CD4-positive, alpha-beta T cell treated with Interleukin-1 beta for 1 hour (primary cell): ENCODE measurements at places on chromosomes 13 and 19.

GRCh38 chr19:34994286-34994642 is 5.9 kb upstream of the GRAMD1A start:
- DNase-seq, result no peak

DNA sequence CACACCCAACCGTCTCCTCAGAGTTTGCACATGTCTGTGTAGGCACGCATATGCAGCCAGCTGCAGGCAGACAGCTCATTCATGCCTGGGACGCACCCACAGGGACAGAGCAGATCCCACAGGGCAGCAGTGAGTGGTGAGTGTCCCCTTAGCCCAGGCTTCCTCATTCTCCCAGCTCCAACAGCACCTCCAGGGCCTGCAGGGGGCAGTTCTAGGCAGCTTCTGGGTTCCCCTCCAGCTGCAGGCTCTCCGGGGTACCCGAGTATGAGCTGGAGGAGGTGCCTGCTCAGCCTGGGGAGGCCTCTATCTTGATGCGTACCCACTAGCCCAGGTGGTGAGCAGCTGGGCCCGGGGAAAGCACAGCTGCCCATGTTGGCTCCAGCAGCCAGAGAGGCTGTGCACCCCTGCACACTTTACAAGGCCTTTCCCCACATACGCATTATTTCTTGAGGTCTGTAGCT is 1.3 kb upstream of the SHANK1 start:
- no peak for DNase-seq

GRCh38 chr19:46337487-46337886 is 9.4 kb upstream of the PPP5C start:
- DNase-seq, result no peak

GRCh38 chr13:22432690-22433089 is 748.1 kb upstream of the SGCG start:
- DNase-seq, result no peak

GRCh38 chr13:39963612-39964011 is 308.1 kb downstream of the COG6 start:
- no peak for DNase-seq

DNA sequence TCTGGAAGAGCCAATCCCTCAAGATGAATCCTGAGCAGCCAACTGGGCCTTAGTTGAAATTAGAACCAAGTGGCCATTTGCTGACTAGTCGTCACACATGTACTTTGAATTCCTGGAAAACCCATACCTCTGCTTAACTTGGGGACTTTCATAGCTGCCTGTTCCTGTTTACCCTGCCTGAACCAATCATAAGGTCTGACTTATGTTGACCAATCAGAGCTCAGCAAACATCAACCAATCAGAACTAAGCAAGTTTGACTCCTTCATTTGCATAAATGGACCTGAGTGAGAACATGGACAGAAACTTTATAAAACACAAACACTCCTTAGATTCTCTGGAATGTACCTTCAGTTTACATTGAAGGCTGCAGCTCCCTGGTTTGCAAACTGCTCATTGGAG is 50.8 kb downstream of the LATS2 start:
- DNase-seq, result no peak

GRCh38 chr13:44667943-44668342 is 91.8 kb upstream of the TSC22D1 start:
- DNase-seq, result no peak

GRCh38 chr13:42924344-42924743 is 67.7 kb downstream of the EPSTI1 start:
- no peak for DNase-seq

DNA sequence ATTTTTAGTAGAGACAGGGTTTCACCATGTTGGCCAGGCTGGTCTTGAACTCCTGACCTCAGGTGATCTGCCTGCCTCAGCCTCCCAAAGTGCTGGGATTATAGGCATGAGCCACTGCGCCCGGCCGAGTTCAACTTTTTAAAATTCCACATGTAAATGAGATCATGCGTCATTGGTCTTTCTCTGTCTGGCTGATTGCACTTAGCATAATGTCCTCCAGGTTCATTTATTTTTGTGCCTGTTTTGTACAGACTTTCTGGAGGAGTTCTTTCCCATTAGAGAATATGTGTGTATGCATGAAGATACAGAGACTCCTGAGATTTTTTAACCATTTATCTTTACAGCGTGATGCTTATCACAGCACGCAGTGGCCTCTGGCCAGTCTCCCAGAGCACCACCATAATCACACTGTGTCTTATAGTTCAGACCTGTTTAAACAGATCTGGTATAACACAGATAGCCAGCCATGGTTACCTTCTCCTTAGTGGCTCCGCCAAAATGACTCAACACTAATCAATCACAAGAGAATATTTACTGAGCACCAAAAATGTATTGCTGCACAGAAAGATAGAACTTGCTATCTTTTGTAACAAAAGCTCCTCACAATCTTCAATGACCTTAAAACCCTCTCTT is 11.4 kb upstream of the STARD13 start:
- DNase-seq, result no peak

GRCh38 chr19:8305798-8306197 is 2.4 kb downstream of the CD320 start:
- DNase-seq, result no peak

- DNase-seq, result no peak
Measured at GRCh38 chr19:32580353-32580900, 563 bp upstream of the PDCD5 start.

DNA sequence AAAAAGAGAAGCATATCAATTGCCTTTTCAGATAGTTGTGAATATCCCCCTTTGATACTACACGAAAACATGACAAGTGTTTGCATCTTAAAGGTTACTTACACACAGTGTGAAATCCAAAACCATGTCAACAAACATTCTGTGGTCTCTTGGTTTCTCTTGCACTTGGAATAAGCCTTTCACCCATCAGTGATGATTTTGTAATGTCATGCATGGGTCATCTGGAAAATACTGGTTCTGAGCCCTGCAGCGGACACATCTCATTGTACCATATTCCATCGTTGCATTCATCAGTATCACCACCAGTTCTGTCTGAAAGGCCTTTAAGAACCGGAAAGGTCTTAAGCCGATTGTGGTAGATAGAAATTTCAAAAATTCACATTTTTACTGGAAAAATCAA is 65.4 kb upstream of the SOX1 start:
- DNase-seq, result no peak

DNA sequence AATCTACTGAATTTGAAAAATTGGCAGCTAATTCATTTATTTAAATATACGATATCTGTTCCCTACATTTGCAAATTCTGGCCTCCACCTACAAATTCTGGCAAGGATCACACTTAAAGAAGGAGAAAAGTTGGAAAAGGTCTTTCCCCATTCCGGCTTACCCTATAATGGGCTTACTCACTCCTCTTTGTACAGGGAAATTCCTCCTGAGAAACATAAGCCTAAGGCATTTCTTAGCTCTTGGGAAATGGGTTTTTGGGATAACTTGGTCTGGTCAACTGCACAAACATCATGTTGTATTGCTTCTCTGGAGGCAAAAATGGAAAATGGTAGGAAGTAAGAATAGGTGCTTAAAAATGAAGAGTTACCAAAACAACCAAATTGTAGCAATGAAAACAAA is 25.5 kb downstream of the KCTD12 start:
- no peak for DNase-seq

GRCh38 chr13:113089693-113090414 is 15.7 kb upstream of the F7 start:
- no peak for DNase-seq

DNA sequence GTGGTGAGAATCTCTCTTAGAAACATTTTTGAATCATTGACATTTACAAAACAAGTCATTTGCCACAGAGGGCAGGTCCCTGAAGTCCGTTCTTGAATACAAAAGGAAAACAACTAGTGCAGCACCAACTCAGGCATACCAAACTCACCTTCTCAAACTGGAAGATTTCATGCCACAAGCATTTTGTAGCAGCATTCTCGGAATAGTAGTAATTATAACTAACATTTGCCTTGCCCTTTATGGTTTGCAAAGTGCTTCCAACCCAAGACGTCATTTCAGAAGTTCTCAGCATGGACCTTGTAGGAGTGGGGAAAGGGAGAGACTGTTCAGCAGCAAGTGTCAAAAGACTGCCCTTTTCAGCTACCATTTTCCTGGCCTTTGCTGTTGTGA is 344.6 kb downstream of the RFC3 start:
- no peak for DNase-seq

GRCh38 chr13:43364210-43365038 is 341.0 kb downstream of the DNAJC15 start:
- no peak for DNase-seq

GRCh38 chr13:111922086-111922485 is 144.9 kb upstream of the SOX1 start:
- DNase-seq, result no peak

DNA sequence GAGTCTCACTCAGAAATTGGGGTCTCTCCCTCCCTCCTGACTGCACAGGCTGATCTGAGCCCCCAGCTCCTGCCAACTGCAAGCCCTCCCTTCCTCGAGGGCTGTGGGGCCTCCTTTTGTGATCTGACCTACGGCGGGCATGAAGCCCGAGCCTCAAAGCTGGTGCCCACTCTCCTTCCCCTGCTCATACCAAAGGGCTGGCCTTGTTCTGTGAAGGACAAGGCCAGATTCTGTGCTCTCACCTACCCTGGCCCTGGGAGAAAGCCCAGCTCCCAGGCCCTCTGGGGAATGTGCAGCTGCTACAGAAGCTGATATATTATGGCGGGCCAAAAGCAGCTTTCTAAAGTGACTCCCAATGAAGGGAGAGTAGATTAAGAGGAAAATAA is 9.0 kb upstream of the ECH1 start:
- DNase-seq, result no peak

DNA sequence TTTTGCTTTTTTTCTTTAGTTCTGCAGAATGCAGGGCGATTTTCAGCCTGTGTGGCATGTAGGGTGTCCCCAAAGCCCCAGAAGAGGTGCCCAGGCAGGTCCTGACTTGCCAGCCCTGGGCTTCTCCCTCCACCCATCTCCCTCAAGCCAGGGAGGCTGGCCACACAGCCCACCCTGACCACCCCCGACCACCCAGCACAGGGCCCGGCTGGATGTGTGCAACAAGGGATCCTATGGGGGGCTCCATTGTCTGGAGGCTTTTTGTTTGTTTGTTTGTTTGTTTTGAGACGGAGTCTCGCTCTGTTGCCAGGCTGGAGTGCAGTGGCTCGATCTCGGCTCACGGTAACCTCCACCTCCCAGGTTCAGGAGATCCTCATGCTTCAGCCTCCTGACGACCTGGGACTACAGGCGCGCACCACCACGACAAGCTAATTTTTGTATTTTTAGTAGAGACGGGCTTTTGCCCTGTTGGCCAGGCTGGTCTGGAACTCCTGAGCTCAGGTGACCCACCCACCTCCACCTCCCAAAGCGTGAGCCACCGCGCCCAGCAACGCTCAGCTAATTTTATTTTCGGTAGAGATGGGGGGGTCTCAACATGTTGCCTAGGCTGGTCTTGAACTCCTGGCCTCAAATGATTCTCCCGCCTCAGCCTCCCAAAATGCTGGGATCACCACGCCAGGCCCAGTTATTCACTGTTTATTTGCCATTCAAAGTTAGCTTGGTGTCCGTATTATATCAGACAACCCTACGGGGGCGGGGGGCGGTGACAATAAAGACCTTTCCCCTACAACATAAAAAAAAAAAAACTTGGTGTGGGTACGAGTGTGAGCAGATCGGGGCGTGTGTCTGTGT is 7.8 kb upstream of the MKNK2 start:
- DNase-seq, result no peak

GRCh38 chr19:15252398-15253018 is 20.3 kb upstream of the EPHX3 start:
- no peak for DNase-seq

- peak; percentile 81 for DNase-seq
Measured at GRCh38 chr19:6802336-6803035, 30.0 kb downstream of the VAV1 start.

GRCh38 chr19:2811221-2811722 is 8.4 kb upstream of the ZNF554 start:
- DNase-seq, result no peak

- DNase-seq, result no peak
Measured at GRCh38 chr19:48170817-48171347, 402 bp downstream of the ZSWIM9 start.

GRCh38 chr19:10915130-10916091 is 13.0 kb downstream of the YIPF2 start:
- no peak for DNase-seq

DNA sequence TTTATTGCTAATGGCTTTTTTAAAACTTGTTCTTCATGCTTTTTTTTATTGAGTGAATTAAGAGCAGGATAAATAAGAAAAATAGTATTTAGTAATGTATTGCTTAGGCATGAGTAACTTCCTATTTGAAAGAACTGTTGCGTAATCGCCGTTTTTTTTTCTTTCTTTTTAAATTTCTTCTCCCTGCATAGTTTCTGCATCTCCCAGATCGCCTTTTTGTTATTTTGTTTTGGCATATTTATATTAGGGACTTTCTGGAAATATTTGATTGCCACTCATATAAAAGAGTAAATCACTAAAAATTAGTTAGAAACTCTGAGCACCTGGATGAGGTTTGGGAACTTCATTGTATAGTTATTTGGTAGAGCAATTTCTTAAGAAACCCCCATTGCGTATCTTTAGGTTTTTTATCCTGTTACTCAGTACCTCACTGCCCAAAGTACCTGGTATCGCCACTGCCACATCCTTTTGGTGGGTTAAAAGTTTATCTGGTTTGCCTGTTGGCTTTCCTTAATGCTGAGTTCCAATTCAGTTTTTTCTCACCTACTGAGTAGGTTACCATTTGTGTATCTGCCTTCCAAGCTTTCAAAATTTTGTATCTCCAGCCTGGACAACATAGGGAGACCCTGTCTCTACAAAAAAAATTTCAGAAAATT is 36.2 kb upstream of the LPAR6 start:
- DNase-seq, result no peak

- DNase-seq, result peak; percentile 17
Measured at GRCh38 chr13:106619688-106620555, 52.0 kb upstream of the ARGLU1 start.

GRCh38 chr19:55614711-55615542 is 9.4 kb downstream of the ZNF784 start:
- no peak for DNase-seq

DNA sequence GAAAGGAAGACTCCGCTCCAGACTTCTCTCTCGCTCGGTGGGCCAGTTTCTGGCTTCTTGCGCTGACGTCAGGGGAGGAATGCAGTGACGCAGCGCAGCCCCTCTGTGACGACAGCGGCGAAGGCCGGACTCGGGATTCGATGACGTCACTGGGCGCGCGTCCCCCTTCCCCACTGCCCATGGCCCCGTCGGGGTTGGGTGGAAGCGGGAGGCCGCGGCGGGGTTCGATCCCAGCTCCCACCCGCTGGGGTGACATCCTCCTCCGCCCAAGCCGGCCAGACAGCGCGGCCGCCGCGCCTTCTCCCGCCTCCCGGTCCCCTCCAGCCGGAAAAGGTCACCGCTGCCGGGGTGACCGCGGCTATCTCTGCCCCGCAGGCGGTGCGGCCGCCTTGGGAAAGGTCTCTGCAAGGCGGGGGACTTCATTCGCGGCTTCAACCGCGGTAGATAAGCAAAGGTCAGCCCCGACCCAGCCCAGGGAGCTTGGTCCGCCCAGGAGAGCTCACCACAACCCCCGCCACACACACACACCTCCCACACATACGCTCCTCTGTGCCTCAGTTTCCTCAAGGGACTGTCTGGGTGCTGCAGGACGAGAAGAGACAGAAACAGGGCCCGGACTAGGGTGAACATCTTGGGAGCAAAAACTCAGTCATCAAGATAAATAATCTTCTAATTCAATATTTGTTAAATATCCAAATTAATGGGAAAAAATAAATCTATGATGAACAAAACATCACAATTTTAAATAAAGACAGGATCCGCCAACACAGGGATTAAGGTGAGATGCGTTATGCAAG is 844 bp upstream of the RFX1 start:
- DNase-seq, result no peak
